IMR-90 (cell line): ENCODE measurements at places on chromosomes 12 and 14.

GRCh38 chr14:76497550-76498462, 121.9 kb downstream of the ESRRB start:
- DNase-seq = no peak

DNA sequence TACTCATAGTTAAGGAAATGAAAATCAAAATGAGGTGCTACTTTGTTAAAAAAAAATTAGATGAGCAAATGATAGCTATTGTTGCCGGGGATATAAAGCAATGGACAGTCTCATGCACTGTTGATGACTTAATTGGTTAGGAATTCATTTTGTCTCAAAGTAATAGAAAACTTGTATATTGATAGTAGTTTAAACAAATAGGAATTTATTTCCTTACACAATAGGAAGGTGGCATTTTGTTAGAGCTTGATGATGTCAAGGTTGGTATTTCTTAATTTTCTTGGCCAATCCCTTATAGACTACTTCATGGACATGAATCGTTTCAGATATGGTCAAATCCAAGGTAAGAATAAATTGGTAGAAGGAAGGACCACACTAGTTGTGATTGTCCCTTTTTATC, 7.8 kb downstream of the PRPF39 start:
- peak; percentile 36 for DNase-seq

DNA sequence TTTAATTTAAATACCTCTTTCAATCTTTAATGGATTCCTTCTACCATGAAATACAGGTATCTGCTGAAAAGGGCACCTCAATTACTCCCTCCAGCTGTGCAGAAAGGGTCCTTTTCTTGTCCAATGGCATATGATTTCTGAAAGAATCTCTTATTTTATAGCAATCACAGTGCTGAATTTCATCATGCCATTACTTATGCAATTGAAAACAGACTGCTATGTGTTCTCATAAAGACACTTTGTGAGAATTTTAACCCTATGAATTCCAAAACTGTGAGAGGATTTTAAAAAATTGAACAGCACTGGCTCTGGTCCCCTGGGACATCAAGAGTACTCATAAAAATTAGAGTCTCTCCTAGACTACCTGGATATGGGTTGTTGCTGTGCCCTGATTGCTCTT, 45.9 kb upstream of the CNOT2 start:
- no peak for DNase-seq

GRCh38 chr12:112103758-112104503, 4.7 kb downstream of the NAA25 start:
- no peak for DNase-seq

DNA sequence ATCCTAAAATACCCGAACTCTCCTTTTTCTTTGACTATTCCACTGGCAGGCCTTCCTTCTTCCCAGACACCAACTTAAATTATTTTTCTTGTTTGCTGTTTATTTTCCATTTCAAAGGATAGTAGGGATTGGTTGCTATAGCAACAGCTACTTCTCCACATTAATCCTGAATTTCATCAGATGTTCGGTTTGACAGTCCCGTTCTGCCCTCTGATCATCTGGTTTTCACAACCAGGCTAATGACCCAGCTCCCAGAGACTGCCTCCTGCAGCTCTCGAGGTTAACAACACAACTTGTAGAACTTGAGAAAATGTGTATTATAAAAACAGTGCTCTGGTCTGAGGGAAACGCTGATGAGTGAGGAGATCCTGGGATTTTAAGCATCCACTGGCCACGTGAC, 45.5 kb downstream of the NUAK1 start:
- DNase-seq = no peak

GRCh38 chr12:10563966-10564365, 49.4 kb downstream of the MAGOHB start:
- no peak for DNase-seq

DNA sequence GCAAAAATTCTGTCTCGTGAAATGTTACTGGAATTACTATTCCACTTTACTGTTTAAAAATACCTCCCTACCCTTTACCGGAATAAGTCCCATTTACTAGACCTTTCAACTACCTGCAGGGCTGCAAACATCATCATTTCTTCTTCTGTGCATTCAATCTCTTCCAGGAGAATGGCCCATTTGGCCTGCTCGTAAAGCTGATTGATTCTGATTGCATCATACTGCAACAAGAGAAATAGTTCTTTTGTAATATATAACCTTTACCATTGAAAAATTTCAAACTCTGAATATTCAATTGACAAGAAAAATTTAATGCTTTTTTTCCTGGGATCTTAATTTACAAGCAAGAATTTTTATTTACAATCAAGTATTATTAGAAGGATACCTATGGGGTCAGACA, 72.4 kb downstream of the FERMT2 start:
- DNase-seq = no peak

GRCh38 chr14:59591641-59592370, 15.2 kb upstream of the CCDC175 start:
- no peak for DNase-seq

DNA sequence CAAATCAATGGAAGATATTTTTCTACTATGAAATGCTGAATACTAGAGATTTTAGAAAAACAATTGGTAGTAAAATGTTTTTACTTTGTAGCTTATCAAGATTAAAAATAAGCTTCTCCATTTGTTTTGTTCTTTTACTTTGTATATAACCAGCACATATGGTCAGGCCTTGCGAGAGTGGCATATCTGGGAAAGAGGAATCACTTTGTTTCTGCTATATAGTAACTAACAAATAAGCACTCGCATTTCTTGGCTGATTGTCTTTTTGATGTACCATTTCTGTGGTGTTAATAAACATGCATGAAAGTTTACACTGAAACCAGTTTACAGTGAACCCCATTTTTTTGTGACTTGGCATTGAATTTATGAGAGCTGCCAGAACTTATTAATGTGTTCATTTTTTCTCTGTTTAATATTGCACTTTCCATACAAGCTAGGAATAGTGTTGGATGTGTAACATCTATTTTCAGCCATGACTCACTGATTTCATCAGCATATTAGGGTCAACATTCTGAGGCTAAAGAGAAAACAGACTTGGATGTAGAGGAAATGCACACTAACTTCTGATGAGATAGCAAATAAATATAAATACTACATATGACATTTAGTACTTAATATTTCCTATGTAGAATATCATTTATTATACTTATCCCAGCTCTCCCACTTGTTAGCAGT, 635.5 kb downstream of the KCNH5 start:
- DNase-seq = peak; percentile 80

DNA sequence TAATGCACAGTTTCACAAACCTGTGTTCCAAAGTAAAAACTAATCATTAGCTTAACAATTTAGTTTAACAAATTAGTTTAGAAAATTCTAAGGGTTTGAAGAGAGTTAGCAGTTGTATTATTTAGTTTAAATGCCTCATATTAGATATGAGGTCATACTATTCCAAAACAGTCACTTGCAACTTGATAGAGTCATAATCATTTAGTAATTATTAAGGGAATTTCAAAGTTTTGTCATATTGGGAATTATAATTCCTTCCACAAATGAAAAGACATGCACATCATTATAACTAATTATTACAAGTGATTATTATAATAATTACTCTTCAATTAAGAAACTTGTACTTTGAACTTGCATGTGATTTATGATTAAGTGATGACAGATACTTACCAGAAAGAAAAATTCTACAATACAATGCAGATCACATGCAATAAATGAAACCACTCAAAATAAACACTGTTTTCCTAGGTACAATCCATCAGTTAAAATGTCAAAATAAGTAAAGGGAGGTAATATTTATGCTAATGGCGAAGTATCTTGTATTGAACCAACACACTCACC, 66.1 kb downstream of the TMTC1 start:
- DNase-seq = no peak

DNA sequence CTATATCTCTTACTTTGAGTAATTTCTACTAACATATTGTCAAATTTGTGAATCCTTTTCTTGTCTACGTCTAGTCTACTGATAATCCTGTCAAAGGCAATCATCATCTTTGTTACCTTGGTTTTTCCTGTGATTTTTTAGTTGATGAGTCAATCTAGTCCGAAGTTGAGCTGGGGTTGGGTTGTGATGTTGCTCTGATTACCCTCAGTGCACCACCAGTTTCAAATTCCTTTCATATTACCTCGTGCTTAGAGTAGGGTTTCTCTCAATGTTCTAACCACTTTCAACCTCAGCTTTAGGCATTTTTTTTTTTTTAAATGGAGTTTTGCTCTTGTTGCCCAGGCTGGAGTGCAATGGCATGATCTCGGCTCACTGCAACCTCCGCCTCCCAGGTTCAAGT, 186.8 kb downstream of the BTG1 start:
- DNase-seq = peak; percentile 86

DNA sequence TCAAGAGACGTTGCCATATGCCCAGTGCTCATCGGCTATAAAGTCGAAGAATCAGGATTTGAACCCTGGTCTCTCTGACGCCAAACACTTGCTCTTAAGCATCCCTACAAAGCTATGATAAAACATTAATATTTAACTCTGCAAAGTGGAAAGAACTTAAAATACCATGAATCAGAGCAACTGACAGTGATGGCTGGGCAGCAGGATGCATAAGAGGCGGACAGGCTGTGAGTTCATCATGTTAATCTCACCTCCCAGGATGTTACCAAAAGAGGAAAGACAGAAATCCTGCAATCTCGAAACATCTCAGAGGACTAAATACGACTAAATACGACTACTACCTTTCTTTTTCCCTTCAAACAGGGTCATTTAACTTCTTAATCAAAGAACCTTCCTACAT, 5.8 kb downstream of the DICER1 start:
- DNase-seq = no peak
